ENCODE measurements at places on chromosomes 3 and 15.
A peak's percentile ranks its signal among the peaks of the same experiment; 100 is the strongest.

DNA sequence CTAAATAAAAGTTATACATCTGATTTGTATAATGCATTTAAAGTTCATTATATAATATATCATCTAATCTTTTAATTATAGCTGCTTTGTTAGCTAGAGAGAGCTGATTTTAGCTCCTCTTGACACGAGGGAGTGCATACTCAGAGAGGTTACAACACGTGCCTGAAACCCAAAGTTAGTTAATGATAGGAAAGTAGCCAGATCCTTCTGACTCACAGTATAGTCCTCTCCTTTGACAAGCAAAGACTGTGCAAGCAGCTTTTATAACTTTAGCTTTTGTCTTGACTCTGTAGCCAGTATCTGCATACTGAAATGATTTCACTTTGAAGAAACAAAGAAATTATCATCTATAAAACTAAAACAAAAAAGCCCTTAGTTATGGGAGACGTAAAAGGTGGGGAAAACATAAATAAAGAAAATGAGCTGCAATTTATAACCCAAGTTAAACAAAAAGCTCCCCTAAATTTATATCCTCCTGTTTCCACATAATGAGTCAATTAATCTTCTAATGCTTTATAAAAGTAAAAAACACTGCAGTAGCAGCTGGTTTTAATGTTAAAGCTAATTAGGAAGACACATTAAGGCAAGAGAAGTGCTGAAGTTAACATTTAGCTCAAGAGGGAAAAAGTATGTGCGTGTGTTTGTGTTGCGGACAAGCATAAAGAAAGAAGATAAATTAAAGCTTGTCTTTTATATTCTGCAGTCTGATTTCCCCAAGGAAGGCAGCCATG, 13.1 kb downstream of the GABRR3 start:
- H3K4me1 ChIP-seq: no peaks in the 10 kb centered on the region
- DNase-seq: peak; percentile 27
- H3K36me3 ChIP-seq: no peaks in the 10 kb centered on the region
- H3K4me3 ChIP-seq: no peak overlapping the region

GRCh38 chr3:187896646-187897045, 151.4 kb upstream of the BCL6 start:
- no peak for DNase-seq
- no peak overlapping the region for H3K4me3 ChIP-seq
- 0 out of 2 replicates have a peak, but pooled peaks cover 7% of the 10 kb centered on the region for H3K4me1 ChIP-seq
- no peaks in the 10 kb centered on the region for H3K27me3 ChIP-seq
- no peaks in the 10 kb centered on the region for H3K36me3 ChIP-seq

DNA sequence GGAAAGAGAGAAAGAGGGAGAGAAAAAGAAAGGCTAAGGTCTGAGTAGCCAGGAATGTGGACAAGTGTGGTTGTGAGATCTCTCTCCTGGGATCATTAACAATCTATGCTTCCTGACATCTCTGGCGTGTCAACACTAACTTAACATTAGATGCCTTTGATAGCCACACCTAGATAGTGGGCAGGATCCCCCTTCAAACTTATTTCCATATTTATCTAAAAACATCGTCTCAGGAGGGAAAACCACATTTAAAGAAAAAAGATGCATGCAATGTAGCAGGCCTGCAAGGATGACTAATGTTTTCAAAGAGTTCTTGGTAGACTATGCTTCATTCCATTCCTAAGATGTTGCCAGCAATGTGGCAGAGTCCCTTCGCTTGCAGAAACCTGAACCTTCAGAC, 80.9 kb downstream of the MLH1 start:
- H3K4me3 ChIP-seq: no peak overlapping the region
- H3K27me3 ChIP-seq: no peaks in the 10 kb centered on the region
- DNase-seq: peak; percentile 32
- H3K4me1 ChIP-seq: peaks cover 7% of the 10 kb centered on the region
- no peak overlapping the region for H3K27ac ChIP-seq

- DNase-seq: no peak
- H3K4me1 ChIP-seq: no peaks in the 10 kb centered on the region
- H3K36me3 ChIP-seq: no peaks in the 10 kb centered on the region
- H3K27me3 ChIP-seq: peaks cover 7% of the 10 kb centered on the region
These were observed 10.3 kb upstream of the SLC25A38 start for GRCh38 chr3:39372833-39373232.

GRCh38 chr3:128770387-128770786, 44.4 kb downstream of the RAB7A start:
- H3K36me3 ChIP-seq: no peaks in the 10 kb centered on the region
- no peaks in the 10 kb centered on the region for H3K4me1 ChIP-seq
- DNase-seq: no peak
- H3K4me3 ChIP-seq: no peak overlapping the region

DNA sequence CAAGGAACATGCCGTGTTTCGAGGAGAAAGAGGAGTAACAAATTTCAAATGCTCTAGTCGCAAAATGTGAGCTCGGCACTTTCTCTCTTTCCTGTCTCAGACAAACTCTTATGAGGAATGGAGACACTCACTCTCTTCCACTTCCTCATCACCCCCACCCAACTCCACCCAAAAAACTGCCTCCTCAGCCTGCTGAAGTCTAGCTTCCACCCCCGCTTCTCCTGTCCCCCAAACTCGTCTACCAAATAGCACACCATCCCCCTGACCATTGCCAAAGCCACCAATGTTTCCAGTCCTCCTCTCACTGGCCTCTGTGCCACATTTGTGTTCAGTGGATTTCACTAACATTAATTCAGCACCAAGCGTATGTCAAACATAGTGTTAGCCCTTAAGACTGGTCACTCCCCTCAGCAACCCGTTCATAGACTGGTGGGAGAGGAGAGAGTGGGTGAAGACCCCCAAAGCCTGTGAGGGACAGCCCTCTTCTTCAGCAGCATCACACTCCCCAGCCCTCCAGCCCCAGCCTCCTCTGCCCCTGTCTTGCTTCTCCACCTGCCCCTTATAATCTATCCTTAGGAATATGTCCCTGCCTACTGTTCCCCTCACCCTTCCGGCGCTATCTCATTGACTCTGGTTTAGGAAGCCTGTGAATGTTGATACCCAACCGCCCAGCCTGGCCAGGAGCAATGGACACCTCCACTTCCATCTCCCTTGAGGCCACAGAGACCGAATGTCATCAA, 77.3 kb downstream of the FAM174B start:
- DNase-seq: no peak
- no peaks in the 10 kb centered on the region for H3K4me1 ChIP-seq
- no peak overlapping the region for H3K27ac ChIP-seq

DNA sequence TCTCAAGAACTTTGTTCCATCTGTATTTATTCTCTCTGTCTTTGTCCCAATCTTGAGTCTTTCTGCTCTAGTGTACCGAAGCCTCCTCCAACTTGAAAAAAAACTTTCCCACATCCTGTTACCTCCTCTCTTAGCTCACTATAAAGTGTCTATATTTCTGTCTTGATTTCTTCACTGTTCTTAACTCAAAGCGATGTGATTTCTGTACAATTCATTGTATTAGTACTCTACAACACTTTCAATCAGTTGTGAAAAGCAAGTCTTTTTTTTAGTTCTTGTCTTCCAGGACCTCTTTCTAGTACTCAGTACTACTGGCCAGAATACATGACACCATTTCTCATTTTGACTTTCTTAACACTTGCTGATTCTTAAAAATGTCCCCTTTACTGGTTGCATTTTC, 353.5 kb upstream of the SATB1 start:
- no peak overlapping the region for H3K4me3 ChIP-seq
- no peaks in the 10 kb centered on the region for H3K36me3 ChIP-seq
- DNase-seq: no peak
- no peaks in the 10 kb centered on the region for H3K27me3 ChIP-seq
- peaks cover 8% of the 10 kb centered on the region for H3K4me1 ChIP-seq

DNA sequence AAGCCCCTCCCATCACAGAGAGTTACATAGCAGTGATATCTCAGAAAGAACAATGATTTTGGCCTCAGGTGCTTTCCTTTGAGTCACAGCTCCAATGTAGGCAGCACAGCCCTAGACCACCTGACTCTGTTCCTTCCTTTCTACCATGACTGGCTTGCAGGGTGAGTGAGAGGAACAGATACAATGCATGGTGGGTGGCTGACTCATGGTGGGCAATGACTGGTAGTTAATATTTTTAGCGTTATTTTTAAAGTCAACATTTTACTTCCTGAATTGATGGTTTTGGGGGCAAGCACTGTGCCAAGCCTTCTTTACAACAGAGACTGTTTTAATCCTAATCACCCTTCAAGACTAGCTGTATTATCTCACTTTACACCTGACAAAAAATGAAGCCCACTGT, 32.8 kb upstream of the ST3GAL6 start:
- DNase-seq: peak; percentile 93
- H3K4me3 ChIP-seq: no peak overlapping the region
- peak overlapping the region; percentile 76 for H3K27ac ChIP-seq
- peaks cover 37% of the 10 kb centered on the region for H3K4me1 ChIP-seq
- no peaks in the 10 kb centered on the region for H3K36me3 ChIP-seq

DNA sequence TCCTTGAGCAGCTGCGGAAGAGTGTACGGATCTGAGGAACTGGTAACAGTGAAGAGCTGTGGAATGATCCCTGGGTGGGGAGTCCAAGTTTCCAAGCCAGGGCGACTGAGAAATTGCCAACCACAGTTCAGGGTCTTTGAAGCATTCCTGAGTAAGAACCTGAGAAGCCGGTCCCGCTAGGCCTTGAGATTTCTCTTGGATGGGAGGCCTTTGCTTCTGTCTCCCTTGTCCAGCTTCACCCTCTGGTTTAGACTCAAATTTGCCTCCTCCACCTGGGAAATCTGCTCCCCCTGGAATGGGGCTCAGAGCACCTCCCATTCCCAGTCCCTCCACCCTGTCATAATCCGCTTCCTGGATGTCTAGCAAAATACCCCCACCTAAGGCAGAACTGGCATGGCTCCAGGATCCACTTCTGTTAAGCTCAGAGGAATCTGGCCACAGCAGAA, 127.7 kb upstream of the DLG1 start:
- no peak overlapping the region for H3K4me3 ChIP-seq
- H3K27me3 ChIP-seq: no peaks in the 10 kb centered on the region
- H3K4me1 ChIP-seq: peaks cover 22% of the 10 kb centered on the region

GRCh38 chr3:185114756-185115155, 38.1 kb downstream of the C3orf70 start:
- peaks cover 96% of the 10 kb centered on the region for H3K27me3 ChIP-seq
- H3K27ac ChIP-seq: no peak overlapping the region
- no peaks in the 10 kb centered on the region for H3K4me1 ChIP-seq
- no peaks in the 10 kb centered on the region for H3K36me3 ChIP-seq
- H3K4me3 ChIP-seq: no peak overlapping the region

GRCh38 chr3:16140116-16140893, 34.2 kb upstream of the GALNT15 start:
- peaks cover 15% of the 10 kb centered on the region for H3K4me1 ChIP-seq
- no peak overlapping the region for H3K4me3 ChIP-seq
- H3K36me3 ChIP-seq: no peaks in the 10 kb centered on the region
- no peaks in the 10 kb centered on the region for H3K27me3 ChIP-seq
- DNase-seq: peak; percentile 78

- peaks cover 19% of the 10 kb centered on the region for H3K36me3 ChIP-seq
- no peak for DNase-seq
- peak overlapping the region; percentile 100 for H3K4me3 ChIP-seq
- H3K27me3 ChIP-seq: no peaks in the 10 kb centered on the region
- H3K27ac ChIP-seq: peak overlapping the region; percentile 73
- H3K4me1 ChIP-seq: peaks cover 38% of the 10 kb centered on the region
These were observed 898 bp downstream of the SMAD3 start for GRCh38 chr15:67066041-67066958.

GRCh38 chr3:23072693-23073092, 130.4 kb upstream of the UBE2E2 start:
- H3K36me3 ChIP-seq: no peaks in the 10 kb centered on the region
- 0 out of 2 replicates have a peak, but pooled peaks cover 5% of the 10 kb centered on the region for H3K4me1 ChIP-seq
- H3K27ac ChIP-seq: no peak overlapping the region
- no peak for DNase-seq
- no peaks in the 10 kb centered on the region for H3K27me3 ChIP-seq

- H3K36me3 ChIP-seq: no peaks in the 10 kb centered on the region
- H3K27ac ChIP-seq: peak overlapping the region; percentile 12
- peak overlapping the region; percentile 65 for H3K4me3 ChIP-seq
These were observed 19.1 kb downstream of the SLC12A6 start for GRCh38 chr15:34318277-34319079.

- no peaks in the 10 kb centered on the region for H3K36me3 ChIP-seq
- DNase-seq: no peak
- H3K4me3 ChIP-seq: no peak overlapping the region
- H3K27me3 ChIP-seq: no peaks in the 10 kb centered on the region
- H3K27ac ChIP-seq: no peak overlapping the region
These were observed 5.1 kb downstream of the RASL12 start for GRCh38 chr15:65062726-65063125.

DNA sequence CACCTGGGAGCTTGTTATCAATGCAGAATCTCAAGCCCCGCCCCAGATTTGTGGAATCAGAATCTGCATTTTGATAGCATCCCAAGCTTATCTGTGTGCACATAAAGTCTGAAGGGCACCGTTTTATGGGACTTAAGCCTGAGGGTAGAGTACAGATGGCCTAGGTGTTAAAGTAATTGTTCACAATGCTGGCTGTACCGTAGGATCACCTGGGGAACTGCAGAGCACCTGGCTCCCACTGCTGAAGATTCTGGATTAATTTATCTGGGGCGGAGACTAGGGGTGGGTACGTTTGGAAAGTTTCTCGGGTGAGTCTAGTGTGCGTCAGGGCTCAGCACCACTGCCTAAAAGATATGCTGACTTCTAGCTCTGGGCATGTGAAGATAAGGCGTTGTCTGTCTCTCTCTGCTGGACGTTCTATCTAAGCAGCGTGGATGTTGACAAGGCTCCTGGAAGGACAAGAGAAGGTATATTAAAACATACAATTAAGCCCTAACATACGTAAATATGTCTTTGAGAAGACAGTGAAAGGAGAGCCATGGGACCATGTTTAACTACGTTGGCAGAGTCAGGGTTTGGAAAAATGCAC, 63.2 kb upstream of the RASGRP1 start:
- H3K4me3 ChIP-seq: no peak overlapping the region
- H3K36me3 ChIP-seq: no peaks in the 10 kb centered on the region
- DNase-seq: no peak
- H3K27ac ChIP-seq: no peak overlapping the region
- H3K4me1 ChIP-seq: no peaks in the 10 kb centered on the region

- no peak overlapping the region for H3K27ac ChIP-seq
- no peak overlapping the region for H3K4me3 ChIP-seq
- no peak for DNase-seq
- no peaks in the 10 kb centered on the region for H3K27me3 ChIP-seq
- no peaks in the 10 kb centered on the region for H3K4me1 ChIP-seq
These were observed 320.1 kb upstream of the ATP11B start for GRCh38 chr3:182473191-182473710.

DNA sequence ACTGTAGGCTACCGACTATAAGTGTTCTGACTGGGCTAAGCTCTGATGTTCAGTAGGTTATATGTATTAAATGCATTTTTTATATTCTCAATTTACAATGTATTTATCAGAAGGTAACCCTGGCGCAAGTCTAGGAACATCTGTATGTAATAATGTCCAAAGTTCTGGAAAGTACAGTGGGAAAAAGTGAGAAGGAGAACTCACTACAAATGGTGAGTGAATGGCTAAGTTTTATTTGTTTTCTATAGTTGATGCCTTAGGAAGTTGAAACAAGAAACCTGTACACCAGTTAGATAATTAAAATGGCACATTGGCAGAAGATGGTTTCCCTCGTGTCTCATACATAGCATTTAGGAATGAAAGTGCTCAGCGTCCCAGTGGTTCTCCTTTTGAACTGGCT, 333.4 kb upstream of the THRB start:
- peaks cover 74% of the 10 kb centered on the region for H3K27me3 ChIP-seq
- no peaks in the 10 kb centered on the region for H3K36me3 ChIP-seq
- no peaks in the 10 kb centered on the region for H3K4me1 ChIP-seq
- DNase-seq: no peak
- H3K27ac ChIP-seq: no peak overlapping the region

- H3K36me3 ChIP-seq: no peaks in the 10 kb centered on the region
- DNase-seq: no peak
- H3K27me3 ChIP-seq: no peaks in the 10 kb centered on the region
- no peak overlapping the region for H3K27ac ChIP-seq
These were observed 102.1 kb upstream of the ARPP21 start for GRCh38 chr3:35537265-35537664.
